ENCODE measurements at places on chromosomes 16 and 17.

DNA sequence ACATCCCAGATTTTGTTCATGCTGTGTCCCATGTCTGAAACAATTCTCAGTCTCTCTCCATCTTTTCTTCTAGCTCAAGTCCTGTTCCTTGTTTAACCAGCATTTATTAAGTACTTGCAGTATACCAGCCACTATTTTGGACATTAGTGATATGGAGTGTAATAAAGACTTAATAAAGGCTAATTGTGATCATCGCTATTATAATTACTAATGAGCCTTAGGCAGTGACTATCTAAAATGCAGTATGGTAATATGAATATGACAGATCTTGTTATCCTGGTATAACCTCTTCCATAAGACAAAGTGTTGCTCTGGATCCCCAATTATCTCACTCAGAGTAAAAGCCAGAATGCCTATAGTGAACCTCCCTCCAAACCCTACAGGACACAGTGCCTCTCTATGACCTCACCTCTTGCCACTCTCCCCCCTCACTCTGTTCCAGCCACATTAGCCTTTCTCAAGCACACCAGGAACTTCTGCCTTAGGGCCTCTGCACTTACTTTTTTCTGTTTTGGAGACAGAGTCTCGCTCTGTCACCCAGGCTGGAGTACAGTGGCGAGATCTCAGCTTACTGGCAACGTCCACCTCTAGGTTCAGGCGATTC, 1.8 kb upstream of the FLOT2 start:
- no peak for DNase-seq

GRCh38 chr17:28991779-28992178, 14.1 kb downstream of the SEZ6 start:
- DNase-seq: no peak

GRCh38 chr17:40564195-40564882, 933 bp downstream of the CCR7 start:
- DNase-seq: no peak

- no peak for DNase-seq
These were observed 19.2 kb downstream of the PRPSAP2 start for GRCh38 chr17:18877104-18877645.

GRCh38 chr16:57141822-57142631, 43.8 kb downstream of the PSME3IP1 start:
- no peak for DNase-seq

DNA sequence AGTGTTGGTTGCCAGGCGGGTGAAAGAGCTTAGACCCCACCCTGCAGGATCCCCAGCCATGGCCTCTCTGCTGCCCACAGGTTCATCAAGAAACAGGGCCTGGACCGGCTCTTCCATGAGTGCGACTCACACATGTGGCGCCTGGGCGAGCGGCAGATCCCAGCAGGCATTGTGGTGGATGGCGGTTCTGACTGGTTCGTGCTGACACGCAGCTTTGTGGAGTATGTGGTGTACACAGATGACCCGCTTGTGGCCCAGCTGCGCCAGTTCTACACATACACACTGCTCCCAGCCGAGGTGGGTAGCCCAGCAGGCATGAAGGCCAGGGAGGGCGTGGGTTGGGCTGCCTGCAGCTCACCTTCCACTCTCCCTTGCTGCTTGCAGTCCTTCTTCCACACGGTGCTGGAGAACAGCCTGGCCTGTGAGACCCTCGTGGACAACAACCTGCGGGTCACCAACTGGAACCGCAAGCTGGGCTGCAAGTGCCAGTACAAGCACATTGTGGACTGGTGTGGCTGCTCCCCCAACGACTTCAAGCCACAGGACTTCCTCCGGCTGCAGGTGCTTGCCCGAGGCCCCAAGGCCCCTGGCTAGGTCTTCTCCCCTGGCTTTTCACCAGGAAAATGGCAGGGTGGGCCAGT, 9.9 kb downstream of the XYLT2 start:
- no peak for DNase-seq

- no peak for DNase-seq
These were observed 53.2 kb downstream of the SMG6 start for GRCh38 chr17:2250140-2251095.

GRCh38 chr16:89583197-89583894, 7.8 kb downstream of the CPNE7 start:
- DNase-seq: no peak

DNA sequence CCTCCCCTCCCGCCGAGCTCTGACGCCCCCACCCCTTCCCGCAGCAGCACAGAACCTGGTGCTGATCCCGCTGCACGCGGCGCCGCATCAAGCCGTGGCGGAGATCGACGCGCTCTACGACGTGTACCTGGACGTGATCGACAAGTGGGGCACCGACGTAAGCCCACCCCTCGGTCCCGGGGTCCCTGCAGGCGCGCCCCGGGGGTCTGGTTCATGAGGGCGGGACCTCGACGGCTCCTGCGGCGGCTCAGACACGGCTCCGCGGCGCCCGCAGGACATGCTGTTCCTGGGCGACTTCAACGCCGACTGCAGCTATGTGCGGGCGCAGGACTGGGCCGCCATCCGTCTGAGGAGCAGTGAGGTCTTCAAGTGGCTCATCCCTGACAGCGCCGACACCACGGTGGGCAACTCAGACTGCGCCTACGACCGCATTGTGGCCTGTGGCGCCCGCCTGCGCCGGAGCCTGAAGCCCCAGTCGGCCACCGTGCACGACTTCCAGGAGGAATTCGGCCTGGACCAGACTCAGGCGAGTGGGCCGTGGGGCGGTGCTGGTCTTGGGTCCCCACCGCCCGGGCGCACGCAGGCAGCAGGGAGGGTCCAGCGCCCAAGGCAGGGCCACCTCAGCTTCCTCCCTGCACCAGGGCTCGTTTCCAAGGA, 1.4 kb downstream of the DNASE1L2 start:
- DNase-seq: no peak

DNA sequence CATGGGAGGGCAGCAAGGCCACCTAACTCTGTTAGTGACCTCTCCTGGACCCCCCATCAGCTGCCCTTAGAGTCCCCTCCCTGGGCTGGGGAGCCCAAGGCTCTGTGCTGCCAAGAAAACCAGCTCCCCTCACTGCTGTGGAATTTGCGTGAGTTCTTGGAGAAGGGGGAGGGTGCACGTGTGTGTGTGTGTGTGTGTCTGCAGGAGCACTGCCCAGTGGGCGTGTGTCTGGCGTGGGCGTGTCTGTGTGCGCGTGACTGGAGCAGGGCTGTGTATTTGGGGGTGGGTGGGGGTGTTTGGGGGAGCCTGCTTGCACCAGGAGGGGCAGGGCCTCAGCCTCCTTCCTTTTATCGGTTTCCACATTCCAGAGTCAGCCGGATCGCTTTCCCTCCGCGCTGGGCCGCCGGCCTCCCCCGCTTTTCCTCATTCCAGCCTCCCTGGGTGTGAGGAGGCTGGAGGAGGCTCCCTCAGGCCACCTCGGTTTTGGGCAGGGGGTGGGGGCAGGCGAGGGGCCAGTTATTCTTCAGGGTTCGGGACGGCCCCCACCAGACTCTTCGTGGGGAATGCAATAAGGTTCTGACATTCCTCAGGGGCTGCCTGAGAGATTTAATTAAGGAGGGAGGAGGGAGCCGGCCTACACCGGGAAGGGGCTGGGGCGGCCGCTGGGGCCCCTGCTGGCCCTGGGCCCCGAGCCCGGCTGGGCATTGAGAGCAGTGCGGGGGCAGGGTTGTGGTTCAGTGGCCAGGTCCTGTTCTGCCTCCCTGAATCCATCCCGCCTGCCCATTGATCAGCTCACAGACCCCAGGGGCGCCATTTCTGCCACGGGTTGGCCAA, 2.5 kb downstream of the VASN start:
- DNase-seq: no peak

DNA sequence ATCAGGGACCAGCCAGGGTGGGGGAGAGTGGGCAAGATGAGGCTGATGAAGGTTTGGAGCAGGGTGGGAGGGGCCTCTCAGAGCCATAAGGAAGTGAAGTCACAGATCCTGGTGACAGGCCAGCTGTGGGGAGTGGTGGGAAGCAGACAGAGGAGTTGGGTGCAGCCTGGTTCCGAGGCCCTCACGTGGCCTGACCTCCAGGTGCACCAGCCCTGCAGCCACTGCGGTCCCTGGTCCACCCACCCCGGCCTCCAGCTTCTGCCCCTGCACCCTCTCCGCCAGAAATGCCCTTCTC, 3.9 kb upstream of the ZFPM1 start:
- DNase-seq: no peak

- no peak for DNase-seq
These were observed 67.5 kb downstream of the SEC14L1 start for GRCh38 chr17:77208217-77208808.

DNA sequence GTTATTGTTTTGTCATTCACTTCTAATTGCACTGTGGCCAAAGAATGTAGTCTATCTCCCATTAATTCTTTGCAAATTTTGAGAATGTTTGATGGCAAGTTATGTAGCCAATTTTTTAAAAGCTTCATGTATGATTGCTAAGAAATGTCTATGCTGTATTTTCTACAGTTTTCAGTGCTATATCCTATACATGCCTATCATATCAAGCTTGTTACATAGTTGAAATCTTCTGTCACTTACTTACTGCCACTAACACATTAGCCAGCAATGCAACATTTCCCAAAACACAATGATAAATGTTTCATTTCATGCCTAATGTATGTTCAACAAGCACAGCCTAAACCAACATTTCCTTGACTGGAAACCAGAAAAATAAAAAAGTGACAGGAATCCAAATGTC, 292.4 kb upstream of the AXIN2 start:
- DNase-seq: no peak

GRCh38 chr17:79702550-79703236, 28.1 kb upstream of the ENPP7 start:
- DNase-seq: no peak

GRCh38 chr17:63760771-63761539, 12.4 kb downstream of the CCDC47 start:
- no peak for DNase-seq

DNA sequence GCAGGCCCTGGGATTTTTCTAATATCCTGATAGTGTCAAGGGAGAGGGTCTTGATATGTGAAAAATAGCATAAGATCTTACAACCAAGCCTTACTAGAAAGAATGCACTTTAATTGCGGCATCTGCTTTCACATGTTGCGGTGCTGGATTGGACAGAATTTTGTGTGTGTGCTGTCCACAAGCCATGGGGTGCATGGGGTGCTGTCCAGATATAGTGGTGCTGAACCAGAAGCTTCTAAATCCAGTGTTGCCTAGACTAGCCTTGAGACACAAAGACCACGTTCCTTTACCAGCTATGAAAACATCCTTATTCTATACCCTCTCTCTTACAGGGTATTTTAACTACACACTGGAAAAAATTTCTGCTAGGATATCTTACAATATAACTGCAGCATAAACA, 244.0 kb downstream of the TMEM114 start:
- DNase-seq: no peak

DNA sequence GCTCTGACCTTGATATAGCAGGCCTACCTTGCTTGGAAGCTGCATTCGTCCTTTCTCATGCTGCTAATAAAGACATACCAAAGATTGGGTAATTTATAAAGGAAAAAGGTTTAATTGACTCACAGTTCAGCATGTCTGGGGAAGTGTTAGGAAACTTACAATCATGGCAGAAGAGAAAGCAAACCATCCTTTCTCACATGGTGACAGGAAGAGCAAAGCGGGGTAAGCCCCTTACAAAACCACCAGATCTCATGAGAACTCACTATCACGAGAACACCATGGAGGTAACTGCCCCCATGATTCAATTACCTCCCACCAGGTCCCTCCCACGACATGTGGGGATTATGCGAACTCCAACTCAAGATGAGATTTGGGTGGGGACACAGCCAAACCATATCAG, 6.0 kb upstream of the MAPT start:
- DNase-seq: no peak

DNA sequence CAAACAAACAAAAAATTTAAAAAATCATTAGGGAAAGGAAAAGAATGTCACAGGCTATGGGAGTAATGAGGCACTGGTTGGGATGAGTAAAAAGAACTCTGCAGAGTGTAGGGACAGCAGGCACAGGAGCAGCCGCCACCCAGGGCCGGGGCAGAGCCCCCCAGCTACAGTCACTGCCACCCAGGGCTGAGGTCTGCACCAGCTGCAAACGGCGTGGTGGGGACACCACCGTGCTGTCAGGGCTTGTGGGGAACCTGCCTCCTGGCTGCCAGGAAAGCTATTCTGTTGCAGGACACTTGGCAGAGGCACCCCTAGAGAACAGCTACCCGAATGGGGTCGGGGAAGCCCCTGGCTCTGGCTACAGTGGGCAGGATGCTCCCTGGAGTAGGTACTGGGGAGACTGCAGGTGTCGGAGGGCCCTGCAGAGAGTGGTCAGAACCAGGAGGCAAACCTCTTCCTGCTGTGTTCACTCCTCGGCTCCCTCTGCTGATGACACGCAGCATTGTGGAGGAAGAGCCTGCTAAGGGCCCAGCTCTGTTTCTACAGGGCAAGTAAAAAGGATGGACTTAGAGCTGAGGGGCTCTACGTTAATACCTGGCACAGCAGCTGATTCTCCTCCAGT, 32.3 kb upstream of the CAPN15 start:
- no peak for DNase-seq

- DNase-seq: no peak
These were observed 1093.3 kb upstream of the CDH8 start for GRCh38 chr16:63129411-63130125.

DNA sequence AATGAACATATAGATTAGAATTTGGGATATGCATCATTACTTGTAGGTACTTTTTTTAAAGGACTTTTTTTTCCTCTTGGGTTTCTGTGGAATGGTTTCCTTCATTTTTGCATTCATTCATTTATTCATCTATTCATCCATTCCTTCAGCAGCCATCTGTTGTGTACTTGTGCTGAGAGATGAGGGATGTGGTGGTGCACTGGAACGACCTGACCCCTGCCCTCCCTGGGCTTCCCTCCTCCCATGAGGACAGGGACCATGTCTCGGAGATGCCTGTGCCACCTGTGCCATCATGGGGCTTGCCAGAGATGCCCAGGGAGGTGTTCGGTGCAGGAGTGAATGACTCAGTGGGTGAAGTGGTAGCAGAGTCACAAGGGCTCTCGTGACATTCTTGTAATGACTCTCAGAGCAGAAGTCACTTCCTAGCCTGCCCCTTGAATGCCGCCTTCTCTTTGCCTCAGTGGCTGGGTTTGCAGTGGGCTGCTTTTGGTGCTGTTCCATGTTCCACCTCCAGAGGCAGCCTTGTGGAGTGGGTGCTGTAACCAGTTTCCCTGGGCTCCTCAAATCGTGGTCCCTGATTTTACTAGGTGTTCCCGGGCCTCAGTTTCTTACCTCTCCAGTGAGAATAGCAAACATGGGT, 43.9 kb downstream of the CLEC16A start:
- no peak for DNase-seq

DNA sequence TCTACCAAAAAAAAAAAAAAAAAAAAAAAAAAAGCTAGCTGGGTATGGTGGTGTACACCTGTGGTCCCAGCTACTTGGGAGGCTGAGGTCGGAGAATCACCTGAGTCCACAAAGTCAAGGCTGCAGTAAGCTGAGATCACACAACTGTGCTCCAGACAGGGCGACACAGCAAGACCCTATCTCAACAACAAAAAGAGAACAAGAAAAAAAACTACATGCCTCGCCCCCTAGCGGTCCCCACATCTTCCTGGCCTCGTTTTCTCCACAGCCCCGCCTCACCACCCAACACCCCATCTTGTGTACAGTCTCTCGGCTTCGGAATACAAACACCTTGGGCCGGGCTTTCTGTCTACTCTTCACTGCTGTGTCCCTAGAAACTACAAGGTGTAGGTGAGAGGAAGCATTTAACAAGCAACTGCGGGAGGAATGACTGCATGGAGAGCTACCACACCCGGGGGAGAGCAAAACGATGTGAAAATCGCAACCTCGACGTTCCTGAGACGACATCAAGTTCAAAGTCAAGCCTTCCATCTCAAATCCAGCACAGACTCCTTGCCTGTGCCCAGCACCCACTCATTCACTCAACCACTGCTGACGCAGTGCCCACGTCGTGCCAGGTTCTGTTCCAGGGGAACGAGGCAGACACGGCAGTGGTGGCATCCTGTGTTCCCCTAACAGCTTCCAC, 9.0 kb downstream of the NTAN1 start:
- no peak for DNase-seq

GRCh38 chr16:81585785-81586184, 141.2 kb downstream of the CMIP start:
- DNase-seq: peak; percentile 9
